ENCODE measurements at places on chromosomes 1 and 21.

GRCh38 chr1:92315766-92316599 lies 17.1 kb downstream of the RPAP2 start:
- no peak for DNase-seq
- H3K27me3 ChIP-seq: no peaks in the 10 kb centered on the region
- H3K4me1 ChIP-seq: no peaks in the 10 kb centered on the region
- no peaks in the 10 kb centered on the region for H3K36me3 ChIP-seq
- H3K27ac ChIP-seq: no peak overlapping the region

- no peaks in the 10 kb centered on the region for H3K27me3 ChIP-seq
- no peaks in the 10 kb centered on the region for H3K4me1 ChIP-seq
- H3K27ac ChIP-seq: no peak overlapping the region
These were observed 43.8 kb downstream of the RBM11 start for GRCh38 chr21:14259747-14260146.

DNA sequence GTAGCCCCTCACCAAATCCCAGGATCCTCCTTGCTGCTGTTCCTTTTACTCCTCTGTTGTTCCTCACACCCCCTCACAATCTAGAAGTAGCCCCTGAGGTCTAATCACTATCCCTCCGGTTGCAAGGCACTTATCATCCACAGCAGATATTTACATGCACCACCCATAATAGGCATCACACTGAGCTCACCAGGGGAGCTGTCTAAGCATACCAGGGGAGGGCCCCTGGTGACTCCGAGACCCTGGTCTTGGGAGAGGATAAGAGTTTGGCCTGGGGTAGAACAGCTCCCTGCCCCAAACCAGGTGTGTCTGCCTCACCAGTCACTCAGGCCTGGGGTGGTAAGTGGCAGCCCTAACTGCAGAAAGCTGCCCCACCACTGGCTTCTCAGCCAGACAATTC lies 37.3 kb upstream of the ZC3H12A start:
- H3K4me3 ChIP-seq: no peak overlapping the region
- H3K4me1 ChIP-seq: no peaks in the 10 kb centered on the region
- H3K27ac ChIP-seq: no peak overlapping the region
- no peaks in the 10 kb centered on the region for H3K36me3 ChIP-seq
- H3K27me3 ChIP-seq: no peaks in the 10 kb centered on the region

DNA sequence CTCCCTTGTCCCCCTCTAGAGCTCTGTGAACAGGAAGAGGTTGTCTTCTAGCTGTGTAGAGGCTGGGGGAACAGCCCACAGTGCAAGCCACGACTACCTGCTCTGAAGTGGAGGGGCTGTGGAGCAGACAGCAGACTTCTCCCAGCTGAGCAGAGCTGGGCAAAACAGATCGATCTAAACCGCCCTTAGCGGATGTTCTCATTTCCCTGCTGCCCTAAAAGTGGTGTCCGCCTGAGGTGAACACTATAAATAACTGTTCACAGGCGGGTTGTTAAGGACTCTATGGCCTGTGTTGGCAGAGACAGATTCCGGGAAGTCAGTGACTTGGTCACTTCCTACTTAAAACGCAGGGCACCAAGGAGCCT lies 203.2 kb downstream of the RHOU start:
- peak; percentile 40 for DNase-seq
- no peak overlapping the region for H3K4me3 ChIP-seq
- no peaks in the 10 kb centered on the region for H3K27me3 ChIP-seq
- H3K27ac ChIP-seq: peak overlapping the region; percentile 59
